ENCODE measurements at places on chromosomes 3 and 15. TPM values are rescaled to one million over a fixed set of nuclear protein-coding genes. Genes with fewer than 3 reads are reported as not detected.

TTC23 gene
- 25.2 TPM for total RNA-seq

GOLGA8S gene
- total RNA-seq = not detected

CLDN1 gene
- total RNA-seq = 4.2 TPM

HDC gene
- not detected for total RNA-seq

ZNF385D gene
- 2.4 TPM for total RNA-seq
